ENCODE measurements at places on chromosomes 6 and 20.
A peak's percentile ranks its signal among the peaks of the same experiment; 100 is the strongest.

DNA sequence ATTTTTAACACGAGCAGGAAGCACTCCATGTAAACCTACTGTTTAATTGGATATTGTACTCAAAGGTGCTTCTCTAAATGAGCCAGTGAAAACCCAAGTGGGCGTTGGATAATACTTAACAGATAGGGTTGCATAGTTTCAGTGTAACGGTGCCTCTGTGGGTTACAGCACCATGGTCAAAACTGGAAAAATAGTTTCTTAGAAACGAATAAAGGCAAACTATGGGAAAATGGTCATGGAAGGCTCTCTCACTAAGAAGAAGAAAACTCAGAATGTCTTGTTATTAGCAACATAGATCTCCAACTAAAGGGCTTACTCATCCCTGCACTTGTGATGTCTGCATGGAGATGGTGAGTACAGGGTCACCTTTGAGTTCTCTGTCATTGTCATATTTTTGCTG is 59.1 kb upstream of the NEDD9 start:
- no peak for DNase-seq

- DNase-seq: peak; percentile 87
Observed at GRCh38 chr20:10074513-10074912, 39.7 kb downstream of the ANKEF1 start.

DNA sequence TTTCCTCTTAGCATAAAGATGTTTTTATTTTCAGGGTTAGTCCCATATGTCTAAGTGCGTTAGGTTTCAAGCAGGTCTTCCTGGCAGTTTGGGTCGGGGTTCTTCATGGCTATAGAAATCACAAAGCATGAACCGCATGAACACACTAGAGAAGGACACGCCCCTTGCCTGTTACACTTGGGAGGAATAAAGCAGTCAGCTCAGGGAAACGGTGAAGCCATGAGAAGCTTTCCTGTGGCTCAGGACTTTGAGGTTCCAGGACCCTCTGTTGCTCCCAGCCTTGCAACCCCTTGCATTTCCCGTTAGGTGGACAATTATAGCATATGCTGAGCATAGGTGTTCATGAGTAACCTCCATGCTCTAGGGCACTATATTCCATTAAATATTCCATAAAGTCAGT is 96.7 kb downstream of the SYCP2 start:
- peak; percentile 12 for DNase-seq

GRCh38 chr6:16472349-16473069 is 234.1 kb downstream of the GMPR start:
- no peak for DNase-seq

- peak; percentile 88 for DNase-seq
Observed at GRCh38 chr20:58127701-58128111, 100.7 kb downstream of the ANKRD60 start.

GRCh38 chr6:137133122-137133521 is 40.3 kb downstream of the IL22RA2 start:
- no peak for DNase-seq

DNA sequence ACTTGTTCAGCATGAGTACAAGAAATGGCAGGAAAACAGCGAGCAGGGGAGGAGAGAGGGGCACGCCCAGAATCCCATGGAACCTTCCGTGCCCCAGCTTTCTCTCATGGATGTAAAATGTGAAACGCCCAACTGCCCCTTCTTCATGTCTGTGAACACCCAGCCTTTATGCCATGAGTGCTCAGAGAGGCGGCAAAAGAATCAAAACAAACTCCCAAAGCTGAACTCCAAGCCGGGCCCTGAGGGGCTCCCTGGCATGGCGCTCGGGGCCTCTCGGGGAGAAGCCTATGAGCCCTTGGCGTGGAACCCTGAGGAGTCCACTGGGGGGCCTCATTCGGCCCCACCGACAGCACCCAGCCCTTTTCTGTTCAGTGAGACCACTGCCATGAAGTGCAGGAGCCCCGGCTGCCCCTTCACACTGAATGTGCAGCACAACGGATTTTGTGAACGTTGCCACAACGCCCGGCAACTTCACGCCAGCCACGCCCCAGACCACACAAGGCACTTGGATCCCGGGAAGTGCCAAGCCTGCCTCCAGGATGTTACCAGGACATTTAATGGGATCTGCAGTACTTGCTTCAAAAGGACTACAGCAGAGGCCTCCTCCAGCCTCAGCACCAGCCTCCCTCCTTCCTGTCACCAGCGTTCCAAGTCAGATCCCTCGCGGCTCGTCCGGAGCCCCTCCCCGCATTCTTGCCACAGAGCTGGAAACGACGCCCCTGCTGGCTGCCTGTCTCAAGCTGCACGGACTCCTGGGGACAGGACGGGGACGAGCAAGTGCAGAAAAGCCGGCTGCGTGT is 11.6 kb downstream of the TNFAIP3 start:
- DNase-seq: no peak

DNA sequence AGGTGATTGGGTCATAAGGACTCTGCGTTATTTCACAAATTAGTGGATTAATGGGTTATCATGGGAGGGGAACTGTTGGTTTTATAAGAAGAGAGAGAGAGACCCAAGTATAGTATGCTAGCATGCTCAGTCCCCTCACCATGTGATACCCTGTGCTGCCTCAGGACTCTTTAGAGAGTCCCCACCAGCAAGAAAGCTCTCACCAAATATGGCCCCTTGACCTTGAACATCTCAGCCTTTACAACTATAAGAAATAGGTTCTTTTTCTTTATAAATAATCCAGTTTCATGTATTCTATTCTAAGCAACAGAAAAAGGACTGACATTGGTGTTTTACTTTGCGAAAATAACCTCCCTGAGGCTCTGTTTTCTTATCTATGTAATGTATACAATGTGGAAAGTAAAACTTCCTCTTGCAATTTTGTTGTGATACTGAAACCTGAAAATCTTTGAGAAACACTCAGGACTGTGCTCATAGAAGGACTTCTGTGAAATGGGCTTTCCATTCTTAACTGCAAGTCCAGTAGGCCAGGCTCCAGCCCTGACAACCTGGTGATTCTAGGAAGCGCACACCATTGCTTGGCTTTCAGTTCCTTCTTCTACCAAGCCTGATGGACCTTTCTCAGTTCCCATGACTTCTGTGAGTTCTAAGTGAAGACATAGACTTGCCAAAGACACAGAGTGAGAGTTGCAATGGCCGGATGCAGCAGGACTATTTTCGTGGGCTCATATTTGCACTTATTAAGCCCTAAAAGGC is 21.9 kb downstream of the SIRPD start:
- DNase-seq: no peak

DNA sequence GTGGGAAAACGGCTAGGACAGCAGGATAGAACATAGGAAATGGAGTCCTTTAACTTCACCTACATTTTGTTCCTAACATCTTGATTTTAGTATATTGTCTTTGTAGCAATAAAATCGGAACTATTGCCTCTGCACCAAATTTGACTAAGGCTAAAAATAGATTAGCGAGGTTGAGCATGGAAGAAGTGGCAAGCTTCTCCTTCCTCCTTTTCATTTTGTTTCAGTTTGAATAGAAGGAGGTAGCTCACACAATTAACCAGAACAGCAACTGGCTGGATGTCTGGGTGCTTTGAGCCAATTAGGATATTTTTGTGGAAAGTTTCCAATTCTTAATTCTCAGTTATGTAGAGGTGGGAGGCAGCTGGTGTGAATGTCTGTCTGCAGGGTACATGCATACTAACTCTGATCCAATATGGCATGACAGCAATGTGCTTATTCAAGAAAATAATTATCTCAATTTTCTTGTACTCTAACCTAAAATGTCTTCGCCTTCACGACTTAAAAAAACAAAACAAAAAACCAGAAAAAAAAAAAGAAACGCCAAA is 3.1 kb upstream of the HECA start:
- no peak for DNase-seq

DNA sequence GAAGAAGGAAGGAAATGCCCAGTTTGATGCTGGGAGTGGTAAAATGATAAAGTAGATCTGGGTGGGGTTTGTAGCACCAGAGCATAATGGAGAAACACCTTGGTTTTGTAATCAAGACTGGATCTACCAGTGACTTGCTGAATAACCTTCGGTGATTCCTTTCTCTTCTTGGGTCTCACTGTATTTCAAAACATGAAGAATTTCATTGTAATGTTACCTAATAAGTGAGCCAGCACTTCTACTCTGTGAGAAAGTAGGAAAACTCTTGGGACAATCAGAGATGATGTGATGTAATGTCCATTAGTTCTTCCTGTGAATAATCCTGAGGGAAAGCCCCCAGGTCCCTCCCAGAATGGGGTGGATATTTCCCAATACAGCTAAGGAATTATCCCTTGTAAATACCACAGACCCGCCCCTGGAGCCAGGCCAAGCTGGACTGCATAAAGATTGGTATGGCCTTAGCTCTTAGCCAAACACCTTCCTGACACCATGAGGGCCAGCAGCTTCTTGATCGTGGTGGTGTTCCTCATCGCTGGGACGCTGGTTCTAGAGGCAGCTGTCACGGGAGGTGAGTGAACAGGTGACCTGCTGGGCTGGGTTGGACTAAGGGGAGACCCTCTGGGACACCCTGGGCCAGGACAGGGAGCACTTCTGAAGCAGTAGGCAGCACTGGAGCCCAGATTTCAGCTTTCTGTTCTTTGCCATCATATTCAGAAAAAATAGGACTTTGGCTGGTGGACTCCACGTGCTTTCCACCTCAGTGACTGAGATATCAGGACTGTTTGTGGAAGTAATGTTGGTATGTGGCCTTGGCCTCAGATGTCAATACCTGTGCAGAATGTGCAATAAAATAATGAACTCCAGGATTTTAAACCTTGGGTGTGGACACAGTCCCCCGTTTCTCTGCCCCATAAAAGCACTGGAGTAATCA is at the start of gene PI3:
TSS of gene PI3 (plus strand) at position 469 of the 931 bp plus-strand sequence. CDS start at position 490, 21 bp downstream.
- peak; percentile 83 for DNase-seq

- peak; percentile 65 for DNase-seq
Observed at GRCh38 chr6:33620158-33620855, 815 bp upstream of the ITPR3 start.

DNA sequence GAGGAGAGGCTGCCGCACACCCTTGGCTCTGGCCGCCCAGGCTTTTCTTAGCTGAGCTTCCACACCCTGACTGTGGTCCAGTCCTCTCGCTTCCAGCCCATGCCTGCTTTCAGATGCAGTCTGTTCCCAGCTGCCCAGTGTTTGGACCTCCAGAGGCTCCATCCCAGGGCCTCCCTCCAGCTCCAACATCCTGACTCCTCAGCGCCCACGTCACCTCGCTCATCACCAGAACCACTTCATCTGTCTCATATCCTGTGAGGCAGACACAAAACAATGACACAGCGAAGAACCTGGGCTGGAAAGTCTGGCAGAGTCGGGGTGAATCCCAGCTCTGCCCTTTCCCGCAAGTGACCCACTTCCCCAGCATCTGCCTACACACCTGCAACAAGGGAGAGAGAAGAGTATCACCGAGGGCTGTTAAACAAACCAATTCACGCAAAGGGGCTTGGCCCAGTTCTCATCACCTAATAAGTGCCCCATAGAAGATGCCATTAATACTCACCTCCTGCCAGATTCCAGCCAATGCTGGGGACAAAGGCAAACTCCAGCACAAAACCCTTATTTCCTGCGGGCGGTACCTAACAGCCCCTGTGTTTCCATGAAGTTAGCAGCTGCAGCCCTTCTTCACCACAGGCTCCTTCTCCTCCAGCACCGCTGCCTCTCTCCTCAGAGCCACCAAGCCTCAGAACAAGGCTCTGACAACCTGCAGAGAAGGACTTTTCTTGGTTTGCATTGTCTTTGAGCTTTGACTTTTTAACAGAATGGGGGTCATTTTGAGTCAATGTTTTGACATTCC is 133.4 kb upstream of the CDH4 start:
- DNase-seq: peak; percentile 89

- no peak for DNase-seq
Observed at GRCh38 chr20:49352751-49353150, 74.9 kb upstream of the ZNFX1 start.

DNA sequence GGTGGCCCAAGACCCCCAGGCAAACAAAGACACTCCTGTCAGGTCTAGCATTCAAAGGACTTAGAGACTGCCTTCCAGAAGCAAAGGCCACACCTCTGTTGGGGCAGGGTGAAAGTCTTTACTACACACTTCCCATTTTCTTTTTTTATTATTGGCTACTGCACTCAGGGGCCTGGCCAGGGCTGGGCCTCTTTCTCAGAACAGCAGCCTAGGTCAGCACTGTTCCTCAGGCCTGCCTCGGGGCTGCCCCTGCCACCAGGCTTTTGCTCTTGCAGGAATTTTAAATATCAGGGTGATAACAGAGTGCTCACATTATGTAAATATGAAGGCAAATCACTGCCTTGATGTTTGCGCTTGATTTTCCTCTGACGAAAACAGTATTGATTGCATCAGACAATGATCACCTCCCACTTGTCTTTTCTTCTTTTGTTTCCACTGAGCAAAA is 18.5 kb downstream of the GSTA4 start:
- DNase-seq: no peak

DNA sequence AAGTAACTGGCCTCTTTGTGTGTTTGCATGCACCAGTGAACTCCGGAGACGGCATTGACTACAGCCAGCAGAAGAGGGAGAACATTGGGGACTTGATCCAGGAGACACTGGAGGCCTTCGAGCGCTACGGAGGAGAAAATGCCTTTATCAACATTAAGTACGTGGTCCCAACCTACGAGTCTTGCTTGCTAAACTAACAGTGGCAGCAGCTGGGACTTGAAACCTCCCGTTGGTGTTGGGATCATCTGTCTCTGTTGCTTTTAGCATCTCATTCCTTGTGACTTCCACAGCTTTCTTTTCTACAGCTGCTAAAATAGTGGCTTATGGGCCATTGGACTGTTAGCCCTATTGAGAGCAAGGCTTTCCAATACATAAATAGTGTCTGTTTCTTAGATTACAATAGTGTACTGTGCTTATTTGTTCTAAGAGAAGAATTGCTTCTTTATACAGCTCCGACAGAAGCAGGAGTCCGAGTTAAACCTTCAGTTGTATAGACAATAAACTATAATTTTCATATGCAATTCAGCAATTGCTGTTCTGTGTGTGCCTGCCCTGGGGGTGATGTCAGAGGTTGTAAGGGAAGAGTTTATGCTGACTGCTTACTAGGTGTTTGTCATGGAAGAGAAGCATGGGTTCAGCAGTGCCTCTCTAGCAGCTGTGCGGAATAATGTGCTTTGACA is 99.6 kb upstream of the QKI start:
- DNase-seq: no peak

- DNase-seq: peak; percentile 68
Observed at GRCh38 chr6:150835620-150836019, 29.9 kb upstream of the MTHFD1L start.

- peak; percentile 63 for DNase-seq
Observed at GRCh38 chr6:53679446-53679933, 13.9 kb upstream of the KLHL31 start.

GRCh38 chr6:111804627-111805235 is 68.5 kb downstream of the FYN start:
- peak; percentile 72 for DNase-seq

- DNase-seq: no peak
Observed at GRCh38 chr6:89409461-89410035, 2.5 kb downstream of the RRAGD start.

DNA sequence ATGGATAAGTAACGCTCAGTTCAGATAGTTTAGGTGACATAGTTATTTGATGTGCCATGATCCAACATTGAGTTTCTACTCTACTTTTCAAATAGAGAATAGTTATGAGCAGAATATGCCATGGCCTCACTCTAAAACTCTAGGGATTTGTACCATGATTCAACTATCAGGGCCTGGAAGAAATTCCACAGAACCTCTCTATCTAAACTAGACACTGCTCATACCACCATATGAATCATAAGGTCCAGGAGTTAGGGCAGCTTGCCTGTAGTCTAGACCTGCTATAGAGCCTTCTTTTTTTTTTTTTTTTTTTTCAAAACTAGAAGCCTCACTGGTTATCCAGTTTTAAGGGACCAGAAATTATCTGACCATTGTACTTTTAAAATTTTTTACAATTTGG is 571.8 kb upstream of the IMPG1 start:
- no peak for DNase-seq
